CD8-positive, alpha-beta memory T cell (primary cell): ENCODE measurements at places on chromosomes 1 and 21. TPM values are rescaled to one million over a fixed set of nuclear protein-coding genes. Genes with fewer than 3 reads are reported as not detected.

DNA sequence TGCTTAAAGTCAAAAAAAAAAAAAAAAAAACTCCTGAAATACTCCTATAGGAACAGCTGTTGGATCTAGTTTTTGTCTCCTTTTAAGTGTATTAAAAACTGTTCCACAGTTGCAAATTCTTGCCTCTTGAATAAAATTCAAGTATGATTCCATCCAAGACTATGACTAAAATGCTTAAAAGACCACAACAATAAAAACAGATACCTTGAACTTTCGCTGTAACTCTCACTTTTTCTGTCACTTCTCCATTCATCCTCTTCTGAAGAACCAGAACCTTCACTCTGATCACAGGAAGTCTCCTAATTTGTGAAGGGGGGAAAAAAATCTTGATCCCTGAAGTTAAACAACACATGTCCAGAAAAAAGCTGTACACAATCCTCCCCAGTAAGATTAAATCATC is 55.0 kb upstream of the PSMG1 start:
- no peak overlapping the region for H3K4me3 ChIP-seq
- no peaks in the 10 kb centered on the region for H3K27me3 ChIP-seq
- H3K27ac ChIP-seq = no peak overlapping the region
- DNase-seq = no peak
- no peaks in the 10 kb centered on the region for H3K4me1 ChIP-seq
- H3K36me3 ChIP-seq = peaks cover 20% of the 10 kb centered on the region

The CFAP74 gene
- not detected for total RNA-seq

DNA sequence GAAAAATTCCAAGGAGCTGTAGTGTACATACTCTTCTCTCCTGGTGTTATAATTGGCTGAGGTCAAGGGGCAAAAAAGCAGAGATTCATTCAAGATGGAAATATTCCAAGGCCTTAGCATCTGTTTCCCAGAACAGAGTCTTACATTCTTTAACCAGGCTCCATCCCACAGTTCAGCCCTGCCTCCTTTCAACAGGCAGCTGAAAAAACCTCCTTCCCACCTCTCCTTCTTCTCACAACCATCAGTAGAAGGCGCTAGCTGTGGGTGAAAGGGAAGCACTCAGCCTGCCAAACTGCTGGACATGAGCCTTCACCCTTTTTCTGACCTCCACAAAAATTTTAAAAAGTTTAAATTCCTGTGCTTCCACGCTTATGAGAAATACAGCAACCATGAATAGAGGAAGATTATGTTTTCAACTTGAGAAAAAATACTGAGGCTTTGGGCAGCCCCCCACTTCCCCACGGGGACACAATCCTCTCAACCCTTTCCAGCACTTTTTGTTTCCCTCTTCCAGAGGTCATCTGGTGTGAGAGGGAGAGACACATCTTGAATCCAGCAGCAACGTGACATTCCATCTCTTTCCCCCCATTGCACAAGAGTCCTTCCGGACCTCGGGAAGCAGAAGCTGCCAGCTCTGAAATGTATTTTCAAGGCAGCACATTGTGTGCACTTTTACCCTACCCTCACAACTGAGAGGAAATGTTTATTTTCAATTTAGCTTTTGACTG is 43.2 kb upstream of the FMO2 start:
- no peaks in the 10 kb centered on the region for H3K27me3 ChIP-seq
- no peak overlapping the region for H3K27ac ChIP-seq
- no peaks in the 10 kb centered on the region for H3K4me1 ChIP-seq
- DNase-seq = no peak
- H3K4me3 ChIP-seq = no peak overlapping the region
- H3K36me3 ChIP-seq = no peaks in the 10 kb centered on the region

- H3K36me3 ChIP-seq = no peaks in the 10 kb centered on the region
- H3K4me1 ChIP-seq = peaks cover 15% of the 10 kb centered on the region
- H3K27me3 ChIP-seq = no peaks in the 10 kb centered on the region
- DNase-seq = peak; percentile 61
Observed at GRCh38 chr1:152458384-152459185, 44.5 kb upstream of the CRNN start.

The PIP5K1A gene
- total RNA-seq = 77.0 TPM

DNA sequence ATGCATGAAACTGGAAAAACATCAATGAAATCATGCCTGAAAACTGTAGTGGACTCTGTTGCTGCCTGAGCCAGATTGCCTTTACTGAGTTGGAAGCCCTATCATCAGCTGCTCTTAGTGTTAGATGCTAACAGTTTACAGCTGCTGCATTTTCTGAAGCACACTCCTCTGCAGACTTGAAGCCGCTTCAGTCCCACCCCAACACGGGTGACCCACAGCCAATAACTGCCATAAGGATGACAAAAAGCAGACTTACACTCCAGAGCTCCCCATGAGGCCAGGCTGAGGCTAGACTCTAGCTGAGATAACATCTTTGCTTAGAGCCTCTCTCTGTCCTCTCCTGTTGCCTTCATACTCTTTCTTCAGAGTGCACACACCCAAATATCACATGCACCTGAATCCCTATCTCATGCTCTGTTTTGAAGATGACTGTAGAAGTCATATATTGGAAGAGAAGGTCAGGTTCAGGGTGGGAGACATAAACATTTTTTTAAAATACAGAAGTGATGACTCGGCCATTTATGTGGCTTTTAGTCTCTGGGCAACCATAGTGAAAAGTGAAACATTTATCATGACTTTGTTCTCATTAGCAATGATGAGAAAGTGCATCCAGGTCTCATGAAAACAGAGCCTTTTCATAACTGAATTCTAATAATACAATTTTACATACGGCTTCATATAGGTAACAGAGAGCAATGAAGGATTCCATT is 161.0 kb downstream of the KCNK2 start:
- H3K27me3 ChIP-seq = no peaks in the 10 kb centered on the region
- H3K36me3 ChIP-seq = no peaks in the 10 kb centered on the region
- H3K4me3 ChIP-seq = no peak overlapping the region
- no peaks in the 10 kb centered on the region for H3K4me1 ChIP-seq
- DNase-seq = no peak
- H3K27ac ChIP-seq = no peak overlapping the region

GRCh38 chr21:41744028-41744930 is 22.6 kb downstream of the RIPK4 start:
- DNase-seq = no peak
- H3K36me3 ChIP-seq = no peaks in the 10 kb centered on the region
- no peaks in the 10 kb centered on the region for H3K27me3 ChIP-seq
- H3K27ac ChIP-seq = no peak overlapping the region
- no peak overlapping the region for H3K4me3 ChIP-seq
